Natural killer cell (primary cell): ENCODE measurements at places on chromosomes 1 and 21.

DNA sequence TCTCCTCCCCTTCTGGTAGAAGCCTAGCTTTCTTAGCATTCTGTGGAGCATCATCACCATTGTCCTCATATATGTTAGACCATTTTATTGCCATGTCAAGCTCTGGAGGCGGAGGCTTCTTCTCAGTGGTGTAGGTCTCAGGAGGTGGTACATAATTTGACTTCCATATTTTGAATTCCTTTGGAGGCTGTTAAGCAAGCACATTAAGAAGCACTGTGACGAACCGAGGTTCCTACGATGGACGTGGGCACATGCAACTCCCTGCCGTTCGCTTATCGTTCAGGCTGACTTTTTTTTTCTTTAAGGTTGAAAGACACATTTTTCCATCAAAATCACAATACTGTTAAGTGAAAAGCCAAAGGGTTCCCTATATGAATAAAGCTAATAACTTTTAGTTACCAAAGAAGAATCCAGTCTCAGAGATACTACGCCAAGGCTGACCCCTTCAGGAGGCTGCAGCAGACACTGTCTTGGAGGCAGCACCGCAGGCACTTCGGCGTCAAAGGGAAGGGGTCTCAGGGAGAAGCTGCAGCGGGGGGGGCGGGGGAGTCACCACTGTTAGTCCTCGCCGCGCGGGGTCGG, 835 bp downstream of the C1orf52 start:
- no peak for DNase-seq

- DNase-seq: peak; percentile 55
These were observed 11.1 kb downstream of the ECE1 start for GRCh38 chr1:21278860-21279845.

DNA sequence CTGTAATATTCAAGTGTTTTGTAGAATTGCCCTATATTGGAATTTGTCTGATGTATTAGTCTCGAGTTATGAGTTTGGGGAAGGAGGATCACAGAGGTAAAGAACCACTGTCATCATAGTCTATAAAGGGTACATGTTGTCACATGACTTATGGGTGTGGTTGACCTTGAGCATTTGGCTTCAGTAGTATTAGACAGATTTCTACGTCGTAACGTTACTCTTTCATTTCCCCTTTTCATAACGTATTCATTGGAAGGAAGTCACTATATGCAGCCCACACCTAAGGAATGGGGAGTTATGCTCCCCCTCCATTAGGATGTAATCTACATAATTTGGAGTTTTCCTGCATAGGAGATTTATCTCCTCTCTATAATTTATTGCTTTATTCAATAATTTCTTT, 110.1 kb upstream of the VAV3 start:
- DNase-seq: no peak

DNA sequence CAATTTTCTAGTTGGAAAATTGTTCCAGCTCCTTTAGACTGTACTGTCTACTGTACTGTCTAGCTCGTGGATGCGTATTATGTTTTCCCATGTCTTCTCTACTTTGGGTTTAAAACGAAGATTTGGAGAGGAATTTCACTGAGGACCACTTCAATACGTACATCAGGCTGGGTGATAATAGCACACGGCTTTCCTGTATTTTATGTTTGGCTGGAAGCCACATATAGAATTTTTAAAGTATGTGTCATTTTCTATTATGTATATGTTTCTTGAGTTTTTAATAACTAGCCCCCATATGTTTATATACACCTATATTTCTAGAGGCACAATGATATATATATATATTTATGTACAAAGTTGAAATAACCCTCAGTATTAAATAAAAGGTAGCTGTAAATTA, 226.4 kb downstream of the GREM2 start:
- DNase-seq: no peak

DNA sequence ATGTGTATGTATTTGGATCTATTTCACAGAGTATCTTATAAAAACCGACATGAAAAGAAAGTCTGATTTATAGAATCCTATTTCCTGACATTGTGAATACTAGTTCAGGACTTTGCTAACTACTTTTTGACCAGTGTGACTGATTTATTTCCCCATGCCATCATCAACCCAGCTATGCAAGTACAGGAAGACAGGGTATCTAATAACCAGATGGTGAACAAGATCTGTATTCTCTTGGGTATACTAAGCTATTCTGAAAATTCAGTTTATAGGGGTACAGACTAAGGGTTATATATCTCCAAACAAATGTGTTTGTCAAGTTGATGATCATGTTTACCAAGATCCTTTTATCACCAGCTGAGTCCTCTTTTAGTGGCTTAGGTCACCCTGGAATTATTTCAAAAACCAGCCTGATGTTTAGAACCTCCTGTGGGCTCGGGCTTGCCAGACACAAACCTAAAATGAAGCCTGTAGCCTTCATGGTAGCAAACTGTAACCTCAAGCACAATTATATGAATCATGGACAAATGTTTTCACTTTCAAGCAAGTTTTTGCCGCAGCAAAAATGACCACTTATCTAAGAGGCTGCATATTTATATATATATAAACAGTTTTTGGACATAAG, 185.1 kb downstream of the FGGY start:
- DNase-seq: no peak

GRCh38 chr1:235682216-235682615, 32.6 kb upstream of the GNG4 start:
- no peak for DNase-seq

GRCh38 chr1:84689514-84690396, 506 bp downstream of the SSX2IP start:
- DNase-seq: no peak

DNA sequence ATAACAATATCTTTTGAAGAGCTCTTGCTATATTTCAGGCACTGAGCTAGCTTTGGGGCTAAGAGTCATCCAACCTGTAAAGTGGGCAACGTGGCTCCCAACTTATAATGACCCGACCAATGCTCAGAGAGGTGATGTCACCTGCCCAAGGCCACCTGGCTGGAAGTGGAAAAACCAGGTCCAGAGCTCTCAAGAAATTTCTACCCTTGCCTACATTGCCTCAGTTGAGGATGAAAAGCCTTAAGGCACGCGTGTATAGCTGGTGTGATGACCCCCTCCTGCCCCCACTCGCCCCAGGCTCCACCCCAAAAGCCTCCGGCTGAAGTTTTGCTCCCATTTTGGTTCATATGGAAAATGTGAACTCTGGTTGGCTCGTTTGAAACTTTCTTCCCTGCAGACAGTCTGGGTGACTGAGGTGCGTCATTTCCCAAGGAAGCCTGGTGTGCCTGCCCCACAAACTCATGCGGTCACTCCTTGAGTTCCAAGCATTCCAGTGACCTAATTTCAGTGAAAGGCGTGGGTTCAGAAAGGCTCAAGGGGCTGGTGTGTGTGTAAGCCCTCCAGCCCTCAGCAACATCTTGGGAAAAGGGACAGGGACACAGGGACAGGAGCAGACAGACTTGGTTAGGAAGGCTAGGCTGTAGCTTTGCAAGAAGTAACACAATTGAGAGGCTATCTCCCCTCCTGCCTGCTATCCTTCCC, 20.5 kb downstream of the HTR1D start:
- no peak for DNase-seq

DNA sequence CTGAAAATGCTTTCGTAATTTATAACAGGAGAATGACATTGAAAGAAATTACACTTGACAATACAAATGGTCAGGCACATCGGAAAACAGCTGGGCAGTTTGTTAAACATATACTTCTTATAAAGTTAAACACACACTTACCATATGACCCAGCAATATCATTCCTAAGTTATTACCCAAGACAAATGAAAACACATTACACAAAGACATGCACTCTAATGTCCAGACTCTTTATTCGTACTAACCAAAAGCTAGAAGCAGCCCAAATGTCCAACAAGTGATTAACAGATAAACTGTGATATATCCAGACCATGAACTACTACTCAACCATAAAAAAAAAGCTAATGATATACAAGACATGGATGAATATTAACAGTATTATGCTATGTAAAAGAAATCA, 8.5 kb downstream of the AKT3 start:
- no peak for DNase-seq

DNA sequence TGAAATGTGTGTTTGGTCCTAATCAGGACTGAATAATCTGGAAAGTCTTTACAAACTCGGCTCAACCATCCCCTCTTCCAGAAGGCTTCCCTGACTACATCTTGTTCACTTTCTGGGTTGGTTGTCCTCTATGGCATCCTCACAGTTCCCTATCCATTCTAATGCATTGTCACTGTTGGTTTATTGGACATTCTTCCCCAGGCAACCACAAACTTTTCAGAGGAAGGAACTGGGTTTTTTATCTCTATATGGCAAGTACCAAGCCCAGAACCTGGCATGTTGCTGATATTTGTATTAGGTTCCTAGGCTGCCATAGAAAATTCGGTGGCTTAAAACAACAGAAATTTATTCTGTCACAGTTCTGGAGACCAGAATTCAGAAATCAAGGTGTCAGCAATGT, 363.5 kb upstream of the ST6GALNAC5 start:
- no peak for DNase-seq

DNA sequence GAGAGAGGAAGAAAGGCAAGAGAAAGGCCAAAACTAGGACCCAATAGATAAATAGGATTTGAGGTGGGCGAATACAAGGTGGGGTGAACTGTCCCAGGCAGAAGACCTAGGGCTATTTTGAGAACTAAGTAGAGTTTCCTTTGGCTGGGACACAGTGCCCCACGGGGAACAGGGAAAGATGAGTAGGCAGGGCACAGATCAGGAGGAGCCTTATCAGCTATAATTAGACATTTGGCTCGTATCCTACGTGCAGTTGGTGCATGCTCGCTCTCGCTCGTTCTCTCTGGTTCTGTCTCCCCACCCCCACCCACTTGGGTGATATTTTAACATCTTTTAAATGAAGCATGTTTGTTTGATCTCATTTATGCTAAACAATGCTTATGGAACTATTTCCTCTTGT, 235.0 kb upstream of the JUN start:
- DNase-seq: no peak

- DNase-seq: no peak
These were observed 38.0 kb downstream of the NUAK2 start for GRCh38 chr1:205283270-205284147.

DNA sequence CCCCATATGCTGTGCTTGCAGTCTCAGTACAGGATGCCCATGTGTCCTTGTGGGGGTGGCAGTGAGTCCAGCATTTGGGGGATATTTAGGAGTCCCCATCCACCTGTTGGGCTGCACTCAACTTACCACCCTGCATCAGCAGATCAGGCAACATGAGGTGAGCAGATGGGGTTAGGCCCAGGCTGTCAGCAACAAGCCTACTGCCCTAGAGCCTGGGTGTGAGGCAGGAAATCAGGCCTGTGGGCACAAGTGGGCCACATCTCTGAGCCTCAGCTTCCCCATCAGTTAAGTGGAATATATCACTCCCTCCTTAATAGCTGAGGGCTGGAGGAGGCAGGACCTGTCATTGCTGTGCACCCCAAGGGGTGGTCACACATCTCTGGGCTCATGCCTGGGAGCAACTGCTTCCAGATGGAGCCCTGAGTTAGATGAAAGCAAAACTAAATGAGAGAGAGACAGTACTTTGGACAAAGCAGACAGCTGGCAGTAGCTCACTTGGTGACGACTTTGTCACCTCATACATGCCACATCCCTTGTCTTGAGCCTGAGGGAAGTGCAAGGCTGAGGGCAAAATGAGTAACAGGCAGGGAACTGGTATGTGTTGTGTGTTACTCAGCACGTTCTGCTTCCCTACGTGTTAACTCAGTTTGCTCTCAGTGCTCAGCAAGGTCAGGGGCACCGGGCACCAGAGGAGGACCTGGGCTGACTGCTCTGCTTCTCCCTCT, 48.4 kb downstream of the TRIM11 start:
- DNase-seq: no peak

DNA sequence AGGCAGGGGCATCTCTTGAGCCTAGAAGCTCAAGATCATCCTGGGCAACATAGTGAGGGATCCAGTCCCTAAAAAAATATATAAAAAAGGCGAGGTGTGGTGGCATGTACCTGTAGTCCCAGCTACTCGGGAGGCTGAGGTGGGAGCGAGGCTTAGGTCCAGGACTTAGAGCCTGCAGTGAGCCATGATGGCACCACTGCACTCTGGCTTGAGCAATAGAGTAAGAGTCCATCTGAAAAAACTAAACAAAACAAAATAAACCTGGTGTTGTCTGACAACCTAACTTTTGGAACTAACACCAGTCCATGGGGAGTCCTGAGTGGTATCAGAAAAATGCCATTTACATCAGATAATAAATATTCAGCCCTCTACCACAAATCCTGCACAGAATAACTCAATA, 110.1 kb upstream of the NRIP1 start:
- no peak for DNase-seq

- DNase-seq: no peak
These were observed 38.2 kb downstream of the SLC19A1 start for GRCh38 chr21:45504021-45504515.

GRCh38 chr1:14666373-14666772, 67.9 kb downstream of the KAZN start:
- no peak for DNase-seq

DNA sequence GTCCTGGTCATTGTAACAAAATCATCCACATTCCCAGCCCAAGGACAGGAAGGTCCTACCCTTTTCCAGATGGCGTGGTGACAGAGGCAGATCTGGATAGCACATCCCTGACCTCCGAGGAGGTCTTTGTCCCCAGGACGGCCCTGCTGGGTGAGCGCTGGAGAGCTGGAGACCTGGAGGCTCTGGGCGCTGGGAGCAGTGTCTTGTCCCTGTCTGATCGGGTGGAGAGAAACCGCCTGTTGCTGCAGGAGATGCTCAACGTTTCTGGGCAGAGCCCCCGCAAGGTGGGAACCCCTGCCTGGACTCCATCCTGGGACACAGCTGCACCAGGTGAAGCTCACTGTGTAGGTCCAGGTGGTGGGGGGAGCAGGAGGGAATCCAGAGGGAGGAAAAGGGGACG, 4.1 kb downstream of the KIAA1614 start:
- no peak for DNase-seq

- peak; percentile 37 for DNase-seq
These were observed 49.2 kb downstream of the RALGPS2 start for GRCh38 chr1:178774263-178774662.

DNA sequence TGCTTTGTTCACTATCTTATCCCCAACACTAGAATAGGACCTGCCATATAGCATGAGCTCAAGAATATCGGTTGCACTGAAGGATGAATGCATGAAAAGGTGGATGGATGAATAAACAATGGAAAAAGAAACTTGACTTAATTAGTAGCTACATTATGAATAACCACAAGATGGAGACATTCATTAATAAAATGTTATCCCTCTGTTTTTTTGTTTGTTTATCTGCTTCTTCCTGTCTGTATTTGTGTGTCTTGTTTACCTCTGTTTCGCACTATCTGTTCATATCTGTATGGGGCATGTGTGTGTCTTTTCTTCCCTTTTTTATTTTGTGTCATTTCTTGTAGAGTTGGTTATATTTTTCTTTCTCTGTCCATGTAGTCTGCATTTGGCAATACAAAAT, 1.1 kb upstream of the OR14I1 start:
- no peak for DNase-seq
